Placental epithelial cell (primary cell): ENCODE measurements at places on chromosomes 12 and 14. TPM values are rescaled to one million over a fixed set of nuclear protein-coding genes. Genes with fewer than 3 reads are reported as not detected.

The RPGRIP1 gene
- not detected in 2 replicates for total RNA-seq

The PAH gene
- not detected in 2 replicates for total RNA-seq

The GPR137C gene
- 0.39 and 0.98 TPM in 2 replicates for total RNA-seq

The LDHB gene
- total RNA-seq: 179 and 295 TPM in 2 replicates

The LYZ gene
- total RNA-seq: not detected in 2 replicates

The CAPRIN2 gene
- 28.6 and 34.9 TPM in 2 replicates for total RNA-seq

The TMEM63C gene
- total RNA-seq: 7.1 and 14.7 TPM in 2 replicates

The VWF gene
- total RNA-seq: 0.39 and 1.8 TPM in 2 replicates

The NGB gene
- total RNA-seq: not detected in 2 replicates

The CLEC6A gene
- total RNA-seq: not detected in 2 replicates

The IRAK3 gene
- 0.22 and 1.2 TPM in 2 replicates for total RNA-seq

The NINJ2 gene
- 2.6 and 5.1 TPM in 2 replicates for total RNA-seq

The GLRX5 gene
- total RNA-seq: 16.1 and 43.1 TPM in 2 replicates

The NOVA1 gene
- not detected in 2 replicates for total RNA-seq

The PTHLH gene
- 3.9 and 12.6 TPM in 2 replicates for total RNA-seq

The C12orf60 gene
- 0.79 and 0.98 TPM in 2 replicates for total RNA-seq

The KCNMB4 gene
- total RNA-seq: 9.7 and 12.2 TPM in 2 replicates

The SMCO2 gene
- total RNA-seq: 0.39 TPM in 1 of 2 replicates, not detected in the other

The DTX3 gene
- total RNA-seq: 16.1 and 20.0 TPM in 2 replicates

The LRRC9 gene
- not detected in 2 replicates for total RNA-seq

The DHH gene
- under 0.01 TPM in 1 of 2 replicates, not detected in the other for total RNA-seq

The CYP27B1 gene
- total RNA-seq: 2.9 and 3.9 TPM in 2 replicates

The TMBIM4 gene
- 58.9 and 126 TPM in 2 replicates for total RNA-seq

The LACRT gene
- total RNA-seq: not detected in 2 replicates

The CCDC196 gene
- not detected in 2 replicates for total RNA-seq

The CLEC4C gene
- total RNA-seq: not detected in 2 replicates

The HCAR1 gene
- under 0.01 and 0.11 TPM in 2 replicates for total RNA-seq

The IFNG-AS1 gene
- not detected in 2 replicates for total RNA-seq
